ENCODE measurements at places on chromosomes 3 and 15.
A peak's percentile ranks its signal among the peaks of the same experiment; 100 is the strongest.

- no peak for DNase-seq
These were observed 132.3 kb downstream of the KCNAB1 start for GRCh38 chr3:156252656-156253055.

DNA sequence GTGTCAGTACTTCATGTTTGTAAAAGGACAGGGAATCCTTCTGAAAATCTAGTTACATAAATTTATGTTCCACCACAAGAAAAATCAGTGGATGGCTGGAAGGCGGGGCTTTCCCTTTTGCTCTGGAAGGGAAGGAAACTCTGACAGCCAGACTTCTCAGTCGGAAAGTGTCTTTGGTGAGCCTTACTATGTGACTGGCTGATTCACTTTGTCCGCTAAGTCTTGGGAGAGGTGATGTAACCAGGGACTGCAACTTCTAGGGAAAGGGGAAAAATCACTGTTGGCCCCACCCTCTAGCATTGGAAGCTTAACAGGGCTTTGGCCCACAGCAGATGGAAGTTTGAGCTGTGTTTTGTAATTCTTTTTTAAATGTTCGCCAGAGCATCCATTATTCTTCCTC lies 281.4 kb upstream of the CTDSPL start:
- DNase-seq = no peak

- no peak for DNase-seq
These were observed 30.8 kb upstream of the MAGEF1 start for GRCh38 chr3:184742676-184743135.

DNA sequence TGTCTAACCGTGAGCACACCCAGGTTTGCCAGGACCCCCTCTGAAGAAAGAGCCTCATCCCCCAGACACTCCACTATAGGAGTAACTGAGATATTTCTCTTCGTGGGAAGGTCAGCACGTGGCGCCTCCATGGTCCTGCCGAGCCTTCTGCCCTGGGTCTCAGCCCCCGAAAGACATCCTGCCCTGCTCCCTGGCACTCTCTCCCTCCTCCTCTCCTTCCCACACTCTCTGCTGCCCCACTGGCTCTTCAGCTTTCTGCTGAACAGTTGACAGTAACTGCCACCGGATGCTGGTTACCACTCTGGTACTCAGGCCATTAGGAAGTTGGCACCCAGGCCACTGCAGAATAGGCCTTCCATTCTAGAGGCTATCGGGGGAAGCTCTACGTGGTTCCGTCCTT lies 185.2 kb downstream of the UACA start:
- no peak for DNase-seq

DNA sequence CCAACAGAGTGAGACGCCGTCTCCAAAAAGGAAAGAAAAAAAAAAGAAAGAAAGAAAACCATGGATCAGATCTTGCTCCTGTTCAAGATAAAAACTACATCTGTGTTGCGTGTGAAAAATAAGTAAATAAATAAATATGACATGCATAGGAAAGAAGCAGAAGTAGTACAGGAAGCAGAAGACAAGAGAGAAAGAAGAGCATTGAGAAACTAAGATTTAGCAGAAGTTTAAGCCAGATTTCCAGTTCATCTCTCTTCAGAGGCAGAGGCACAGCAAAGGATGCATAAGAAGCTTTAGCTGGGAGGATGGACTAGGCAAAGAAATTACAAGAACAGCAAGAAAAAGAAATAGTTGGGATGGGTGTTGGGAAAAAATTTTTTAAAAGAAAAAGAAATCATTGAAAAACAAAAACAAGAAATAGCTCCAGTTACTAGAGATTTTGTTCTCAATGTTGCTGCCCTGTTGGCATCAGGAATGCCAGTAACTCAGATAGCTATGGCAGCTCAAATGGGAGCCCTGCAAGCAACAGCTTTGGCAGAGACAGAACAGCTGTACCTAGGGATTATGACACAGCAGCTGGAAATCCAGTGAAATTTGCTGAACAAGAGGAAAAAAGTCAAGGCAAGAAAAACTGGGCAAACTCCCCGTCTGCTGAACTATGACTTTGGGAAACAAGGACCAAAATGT lies 17.3 kb downstream of the AP3S2 start:
- no peak for DNase-seq

GRCh38 chr3:40511031-40511718 lies 5.3 kb downstream of the ZNF620 start:
- DNase-seq = no peak

DNA sequence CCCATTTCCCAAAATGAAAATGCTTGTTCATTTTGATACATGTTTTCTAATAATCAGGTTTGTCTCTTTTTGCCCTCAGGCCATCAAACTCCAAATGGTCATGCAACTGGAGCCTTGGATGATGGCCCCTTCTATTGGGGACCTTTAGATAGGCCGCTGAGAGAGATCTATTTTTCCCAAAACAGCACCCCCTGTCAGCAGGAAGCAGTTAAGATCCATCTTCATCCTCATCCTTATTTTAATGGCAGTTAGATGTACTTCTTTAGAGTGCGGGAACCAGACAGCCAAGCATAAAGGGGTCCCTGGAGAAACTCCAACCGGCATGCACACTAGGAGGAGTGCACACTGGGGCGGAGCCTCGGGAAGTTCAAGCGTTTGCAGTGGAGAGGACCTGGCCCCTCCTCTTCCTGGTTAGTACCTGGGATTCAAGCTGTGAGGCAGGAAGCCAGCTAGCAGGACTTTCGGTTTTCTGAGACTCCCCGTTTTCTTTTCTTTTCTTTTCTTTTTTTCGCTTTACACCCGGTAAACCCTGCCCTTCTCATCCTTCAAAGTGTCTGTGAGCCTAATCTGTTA lies 31.9 kb upstream of the STRIT1 start:
- no peak for DNase-seq

- no peak for DNase-seq
These were observed 72.7 kb downstream of the SCN5A start for GRCh38 chr3:38576526-38577370.

- DNase-seq = peak; percentile 7
These were observed 2.2 kb upstream of the DCAF1 start for GRCh38 chr3:51501833-51502561.

DNA sequence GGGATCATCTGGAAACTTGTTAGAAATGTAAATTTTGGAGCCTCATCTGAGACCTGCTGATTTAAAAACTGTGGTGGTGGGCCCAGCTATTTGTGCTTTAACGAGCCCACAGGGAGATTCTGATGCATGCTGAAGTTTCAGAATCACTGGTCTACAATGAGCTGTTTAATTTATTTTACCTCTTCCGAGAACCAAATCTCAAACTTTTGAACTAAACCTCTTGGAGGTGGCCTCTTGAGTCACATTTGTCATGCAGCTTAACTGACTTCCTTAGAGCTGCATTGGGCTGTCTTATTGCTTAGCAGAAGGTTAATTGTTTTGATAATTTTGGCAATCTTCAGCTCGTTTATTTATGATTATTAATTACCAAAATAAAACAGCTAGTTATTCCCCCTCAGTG lies 112.1 kb upstream of the NPHP3 start:
- no peak for DNase-seq

DNA sequence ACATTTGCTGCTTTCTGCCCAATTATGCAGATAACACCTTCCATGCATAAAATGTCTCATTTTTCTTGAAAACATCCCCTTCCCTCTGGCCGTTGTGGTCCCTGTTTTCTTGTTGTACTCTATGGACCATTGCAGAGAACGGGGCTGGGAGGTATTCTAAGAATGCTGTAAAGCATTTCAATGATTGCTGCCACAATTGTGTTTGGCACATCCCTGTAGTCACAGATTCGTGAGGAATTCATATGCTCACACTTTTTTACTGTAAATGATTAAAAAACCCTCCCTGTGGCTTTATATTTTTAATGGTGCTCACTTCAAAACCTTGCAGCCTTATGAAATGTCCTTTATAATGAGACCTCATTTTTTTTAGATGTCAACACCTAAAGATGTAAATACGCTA lies 207.2 kb upstream of the GBE1 start:
- DNase-seq = no peak

GRCh38 chr3:183968666-183969245 lies 48.9 kb downstream of the ABCC5 start:
- DNase-seq = peak; percentile 19

- no peak for DNase-seq
These were observed 105.7 kb upstream of the PFN2 start for GRCh38 chr3:150076443-150076842.

- no peak for DNase-seq
These were observed 34.8 kb downstream of the EIF4E3 start for GRCh38 chr3:71690341-71690841.

GRCh38 chr15:92979011-92979701 lies 79.0 kb downstream of the CHD2 start:
- DNase-seq = no peak

DNA sequence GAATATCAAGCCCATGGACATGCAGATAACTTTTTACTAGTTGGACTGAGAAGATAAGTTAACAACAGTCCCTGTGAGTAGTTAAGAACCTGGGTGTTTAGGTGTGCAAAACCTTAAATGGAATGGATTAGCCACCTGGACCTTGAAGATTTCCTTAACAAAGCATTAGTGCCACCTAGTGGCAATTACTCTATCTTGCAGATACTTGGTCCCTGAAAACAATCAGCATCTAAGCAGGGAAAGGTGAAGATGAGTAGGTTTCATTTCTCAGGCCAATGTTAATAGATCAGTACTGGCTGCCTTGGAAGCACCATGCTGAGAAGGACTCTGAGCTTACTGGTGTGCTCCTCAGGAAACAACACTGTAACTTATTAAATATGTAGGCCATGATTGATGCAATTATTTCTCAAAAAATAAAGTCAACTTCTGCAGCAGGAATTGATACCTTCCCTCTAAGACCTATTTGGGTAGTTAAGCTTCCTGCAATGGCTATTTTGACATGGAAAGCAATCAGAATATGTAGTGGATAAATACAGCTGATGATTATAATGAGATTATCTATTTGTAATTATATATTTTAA lies 329.4 kb downstream of the TBC1D5 start:
- DNase-seq = no peak

DNA sequence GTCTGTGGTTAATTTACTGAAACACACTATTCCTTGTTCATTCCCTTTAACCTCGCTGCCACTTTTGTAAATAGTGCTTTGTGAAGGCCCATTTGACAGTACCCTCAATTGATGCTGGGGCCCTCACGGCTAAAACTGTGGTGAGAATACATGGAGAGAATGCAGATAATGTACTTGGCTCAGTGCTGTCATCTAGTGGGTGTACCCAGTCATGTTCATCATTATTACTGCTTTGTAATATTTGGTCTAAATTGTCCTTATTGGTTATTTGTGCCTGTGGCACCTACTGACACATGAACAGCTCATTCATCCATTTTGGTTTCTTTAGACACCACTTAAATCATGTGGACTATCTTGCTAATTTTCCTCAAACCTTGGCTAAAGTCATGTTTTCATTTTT lies 543.6 kb downstream of the EDEM1 start:
- no peak for DNase-seq

- DNase-seq = no peak
These were observed 28.9 kb downstream of the PDE8A start for GRCh38 chr15:85010386-85011159.

GRCh38 chr3:49720855-49721595 lies 1.5 kb upstream of the AMIGO3 start:
- DNase-seq = no peak

GRCh38 chr3:150059729-150060128 lies 89.0 kb upstream of the PFN2 start:
- DNase-seq = no peak

GRCh38 chr3:86984271-86984670 lies 6.7 kb downstream of the VGLL3 start:
- DNase-seq = no peak

DNA sequence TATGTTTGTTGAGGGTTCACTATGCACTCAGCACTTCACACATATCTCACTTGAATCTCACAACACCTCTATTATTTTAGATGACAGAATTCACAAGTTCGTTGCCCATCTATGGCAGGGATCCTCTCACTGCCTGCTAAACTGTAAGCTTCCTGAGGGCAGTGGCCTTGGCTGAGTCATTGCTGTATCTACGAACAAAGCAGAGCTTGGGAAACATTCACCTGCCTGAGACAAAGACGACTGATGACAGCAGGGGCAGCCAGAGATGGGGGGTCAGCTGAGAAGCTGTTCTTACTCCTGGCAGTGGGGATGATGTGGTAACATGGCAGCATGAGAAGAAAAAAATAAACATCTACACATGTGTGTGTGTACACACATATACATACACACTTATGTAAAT lies 125.5 kb upstream of the NMNAT3 start:
- DNase-seq = no peak

DNA sequence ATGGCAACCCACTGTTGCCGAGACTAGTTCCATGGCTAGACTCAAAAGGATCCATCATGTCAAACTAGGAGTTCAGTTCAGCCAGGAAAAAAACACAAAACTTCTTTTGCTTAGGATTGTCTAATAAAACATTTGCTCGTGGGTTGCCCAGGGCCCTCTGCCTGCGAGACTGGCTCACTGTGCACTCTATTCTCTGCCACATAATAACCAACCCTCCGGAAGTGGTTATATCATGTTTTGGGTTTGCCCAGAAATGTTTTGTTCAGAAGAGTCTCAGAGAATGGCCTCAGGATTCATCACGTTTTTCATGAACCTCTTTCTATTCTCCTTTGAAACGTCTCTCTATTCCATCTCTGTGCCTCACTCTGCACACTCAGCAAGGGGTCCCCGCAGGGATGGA lies 216.1 kb downstream of the SV2B start:
- DNase-seq = no peak

DNA sequence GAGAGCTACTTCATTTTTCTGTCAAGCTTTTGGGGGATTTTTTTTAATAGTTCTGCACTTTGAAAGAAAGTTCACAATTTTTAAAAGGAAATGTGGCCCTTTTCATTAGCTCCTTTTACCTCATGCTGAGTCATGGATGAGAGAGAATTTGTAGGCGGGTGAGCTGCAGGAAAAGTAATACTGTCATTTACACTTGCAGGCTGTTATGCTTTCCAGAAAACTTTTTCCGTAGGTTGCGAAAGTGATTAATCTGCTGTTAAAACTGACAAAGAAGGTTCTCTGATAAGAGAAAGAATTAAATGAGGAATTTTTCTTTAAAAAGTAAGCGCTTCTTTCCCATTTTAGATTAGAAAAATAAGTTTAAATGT lies 430.2 kb downstream of the LPP start:
- no peak for DNase-seq

- no peak for DNase-seq
These were observed 5.6 kb upstream of the ISLR start for GRCh38 chr15:74167891-74168331.

DNA sequence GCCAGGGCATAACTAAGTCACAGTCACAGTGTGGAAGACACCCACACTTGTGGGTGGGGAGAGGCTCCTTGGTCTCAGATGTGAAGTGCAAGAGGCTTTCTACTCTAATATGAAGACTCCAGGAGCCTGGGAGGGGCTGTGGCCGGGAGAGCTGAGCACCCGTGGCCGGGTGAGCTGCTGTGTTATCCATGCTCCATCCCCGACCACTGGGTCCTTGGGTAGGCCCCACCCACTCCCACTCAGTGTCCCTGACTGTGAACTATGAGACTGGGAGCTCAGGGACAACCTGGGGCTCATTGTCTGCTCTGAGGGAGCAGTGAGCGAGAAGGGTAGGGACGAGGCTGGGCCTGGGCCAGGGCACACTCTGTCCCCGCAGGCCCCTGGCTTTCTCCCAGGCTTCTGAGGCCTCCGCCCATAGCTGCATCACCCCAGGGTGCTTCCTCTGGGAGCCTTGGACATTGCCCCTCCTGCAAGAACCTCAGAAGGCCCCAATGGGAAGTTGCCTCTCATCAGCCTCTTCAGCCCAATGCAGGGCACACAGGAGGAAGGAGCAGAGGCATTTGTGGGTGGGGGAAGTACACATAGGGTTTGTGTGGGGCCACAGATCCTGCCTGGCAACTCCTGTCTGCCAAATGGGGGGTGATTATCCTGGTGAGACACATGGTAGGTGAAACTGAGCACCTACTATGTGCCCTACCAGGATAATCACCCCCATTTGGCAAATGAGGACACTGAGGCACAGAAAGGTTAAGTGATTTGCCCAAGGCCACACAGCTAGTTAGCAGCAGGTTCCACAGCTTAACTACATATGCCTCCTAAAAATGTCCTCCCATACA lies 2.4 kb downstream of the ANPEP start:
- no peak for DNase-seq

Data from BJ (cell line).